Neural progenitor cell (in vitro differentiated cells): ENCODE measurements at places on chromosomes 11 and 22. TPM values are rescaled to one million over a fixed set of nuclear protein-coding genes. Genes with fewer than 3 reads are reported as not detected.

The SMC1B gene
- total RNA-seq: 0.06 and 0.09 TPM in 2 replicates

- DNase-seq: no peak
- peaks cover 20% of the 10 kb centered on the region for H3K4me1 ChIP-seq
- H3K27me3 ChIP-seq: no peaks in the 10 kb centered on the region
Observed at GRCh38 chr22:32617271-32617670, 142.7 kb downstream of the FBXO7 start.

- no peak for DNase-seq
- H3K36me3 ChIP-seq: no peaks in the 10 kb centered on the region
- H3K4me1 ChIP-seq: no peaks in the 10 kb centered on the region
- H3K4me3 ChIP-seq: no peak overlapping the region
Observed at GRCh38 chr11:118672846-118673245, 6.6 kb downstream of the TREH start.

DNA sequence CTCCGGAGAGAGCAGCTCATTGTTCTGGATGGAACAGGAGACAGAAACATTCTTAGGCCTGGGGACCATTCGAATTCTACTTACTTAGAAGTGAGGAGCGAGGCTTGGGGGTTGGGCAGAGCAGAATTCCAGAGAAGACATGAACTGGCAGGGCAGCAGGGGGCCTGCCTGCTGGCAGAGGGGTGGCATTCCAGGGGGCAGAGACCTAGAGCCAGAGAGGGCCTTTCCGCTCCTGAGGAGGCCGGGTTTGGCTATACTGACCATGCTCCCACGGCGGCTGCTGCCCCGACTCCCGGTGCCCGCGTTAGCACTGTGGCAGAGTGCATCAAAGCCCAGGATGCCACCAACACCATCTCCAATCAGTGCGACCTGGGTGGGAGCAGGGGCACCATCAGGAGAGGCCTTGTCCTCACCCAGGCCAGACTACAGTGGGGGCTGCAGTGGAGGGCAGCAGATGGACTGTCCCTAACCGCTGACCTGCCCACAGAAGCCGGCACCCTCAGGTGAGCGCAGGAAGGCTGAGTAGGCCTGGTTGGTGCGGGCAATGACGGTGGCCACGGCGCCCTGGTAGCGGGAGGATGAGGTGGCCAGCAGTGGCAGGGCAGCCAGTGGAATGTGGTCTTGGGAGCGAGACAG, 7.4 kb downstream of the PITPNM1 start:
- peaks cover under 1% of the 10 kb centered on the region for H3K27me3 ChIP-seq
- no peaks in the 10 kb centered on the region for H3K4me1 ChIP-seq
- no peak for DNase-seq
- no peaks in the 10 kb centered on the region for H3K36me3 ChIP-seq
- H3K27ac ChIP-seq: no peak overlapping the region

DNA sequence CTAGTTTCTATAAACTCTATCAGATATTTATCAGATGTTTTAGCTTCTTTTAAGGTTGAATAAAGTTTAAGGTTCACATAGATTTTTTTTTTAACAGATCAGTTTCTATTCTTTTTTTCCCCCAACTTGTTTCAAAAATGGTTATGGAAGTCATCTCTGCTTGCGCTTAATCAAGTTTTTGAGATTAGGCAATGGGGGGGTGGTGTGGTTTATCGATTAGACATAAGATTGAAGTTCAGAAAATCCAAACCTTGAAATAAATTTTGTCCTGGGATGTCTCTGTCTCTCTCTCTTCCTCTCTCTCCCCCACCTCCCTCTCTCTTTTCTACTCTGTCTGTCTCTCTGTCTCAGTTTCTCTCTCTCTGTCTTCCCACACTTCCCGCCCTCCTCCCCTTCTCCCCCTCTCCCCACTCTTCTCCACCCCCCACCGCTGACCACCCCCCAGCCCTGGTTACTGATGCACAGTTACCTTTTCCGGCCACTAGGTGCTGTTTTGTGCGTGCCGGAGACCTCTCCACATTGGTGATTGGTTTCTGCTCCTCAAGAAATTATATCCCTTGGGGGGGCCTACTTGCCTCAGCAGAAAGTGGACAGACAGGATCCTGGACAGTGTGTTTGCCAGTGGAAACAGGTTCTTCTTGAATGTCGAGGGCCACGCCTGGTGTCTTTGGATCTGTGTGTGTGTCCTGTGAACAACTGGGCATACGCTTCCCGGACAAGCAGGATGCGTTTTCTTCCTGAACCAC, 29.7 kb upstream of the ANO1 start:
- H3K36me3 ChIP-seq: no peaks in the 10 kb centered on the region
- DNase-seq: peak; percentile 69
- no peaks in the 10 kb centered on the region for H3K27me3 ChIP-seq
- no peaks in the 10 kb centered on the region for H3K4me1 ChIP-seq
- no peak overlapping the region for H3K4me3 ChIP-seq

GRCh38 chr11:9899676-9900075, 235.8 kb downstream of the SWAP70 start:
- no peak for DNase-seq
- no peak overlapping the region for H3K4me3 ChIP-seq
- no peak overlapping the region for H3K27ac ChIP-seq

The FOLH1 gene
- not detected in 2 replicates for total RNA-seq

DNA sequence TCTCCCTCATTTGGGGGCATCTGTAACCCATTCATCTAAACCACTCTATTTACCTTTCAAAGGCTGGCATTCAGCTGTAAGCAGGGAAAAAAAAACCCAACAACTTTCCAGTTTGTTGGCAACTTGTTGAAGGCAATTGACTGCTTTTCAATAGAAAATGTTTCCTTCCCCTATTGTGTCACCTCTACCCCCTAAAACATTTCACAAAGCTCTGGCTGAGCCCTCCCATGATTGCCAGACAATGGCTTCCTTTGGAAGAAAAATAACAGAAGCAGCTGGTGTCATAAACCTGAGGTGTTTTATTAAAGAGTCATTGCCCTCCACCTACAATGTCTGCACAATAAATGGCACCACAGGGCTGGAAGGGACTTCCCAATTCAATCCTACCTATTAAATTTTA, 22.1 kb upstream of the PSMA1 start:
- H3K4me3 ChIP-seq: no peak overlapping the region
- no peaks in the 10 kb centered on the region for H3K27me3 ChIP-seq
- no peak for DNase-seq
- H3K36me3 ChIP-seq: no peaks in the 10 kb centered on the region
- H3K4me1 ChIP-seq: peaks cover 12% of the 10 kb centered on the region

DNA sequence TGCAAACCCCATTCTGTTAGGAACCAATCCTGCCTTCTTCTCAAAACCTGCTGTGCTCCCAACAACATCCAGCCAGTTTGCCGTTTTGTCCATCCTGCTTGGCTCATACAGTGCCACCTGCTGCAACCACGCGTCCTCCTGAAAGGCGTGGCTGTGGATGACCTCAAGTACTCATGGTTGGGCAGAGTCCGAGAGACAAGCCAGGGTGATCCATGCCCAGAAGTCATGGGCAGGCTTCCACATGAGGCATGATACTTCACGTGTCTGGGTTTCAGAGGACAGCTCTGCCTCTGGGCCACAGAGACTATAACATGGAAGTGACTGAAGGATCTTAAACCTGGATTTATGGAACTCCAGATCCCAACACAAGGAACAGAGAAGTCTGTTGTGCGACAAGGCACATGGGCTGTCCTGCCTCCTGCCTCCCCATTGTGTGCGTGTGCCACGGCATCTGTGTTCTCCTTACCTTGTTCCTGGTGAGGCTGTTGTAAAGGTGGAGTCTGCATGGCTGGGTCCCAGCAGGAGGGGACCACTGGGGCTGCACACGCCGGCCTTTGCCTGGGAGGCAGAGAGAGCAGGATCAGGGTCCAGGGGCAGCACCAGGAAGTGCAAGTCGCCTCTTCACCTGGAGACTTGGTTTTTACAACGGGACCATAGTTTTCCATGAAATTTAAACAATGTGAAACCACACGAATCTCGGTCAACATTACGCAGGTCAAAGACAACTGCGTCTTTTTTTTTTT, 15.4 kb downstream of the CARS1 start:
- H3K27me3 ChIP-seq: no peaks in the 10 kb centered on the region
- no peaks in the 10 kb centered on the region for H3K4me1 ChIP-seq
- no peak overlapping the region for H3K4me3 ChIP-seq
- H3K36me3 ChIP-seq: no peaks in the 10 kb centered on the region

GRCh38 chr22:45208993-45209838, 31.5 kb downstream of the KIAA0930 start:
- no peaks in the 10 kb centered on the region for H3K36me3 ChIP-seq
- no peak overlapping the region for H3K4me3 ChIP-seq
- peak; percentile 85 for DNase-seq
- no peak overlapping the region for H3K27ac ChIP-seq

DNA sequence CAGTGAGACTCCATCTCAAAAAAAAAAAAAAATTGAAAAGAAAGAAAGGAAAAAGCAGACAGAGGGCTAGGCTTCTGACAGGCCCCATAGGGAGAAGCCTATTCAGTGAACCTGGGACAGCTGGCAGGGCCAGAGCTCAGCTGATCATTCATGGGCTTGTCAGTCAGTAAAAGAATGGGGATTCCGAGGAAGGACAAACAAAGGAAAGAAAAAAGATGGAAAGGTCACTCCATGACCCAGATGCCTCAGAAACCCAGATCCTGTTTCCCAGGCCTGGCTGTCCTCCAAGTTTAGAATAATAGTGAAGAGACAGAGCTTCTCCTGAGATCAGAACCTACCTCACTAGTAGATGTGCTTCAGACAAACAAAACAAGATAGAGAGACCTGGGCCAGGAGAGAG, 34.3 kb upstream of the ASPHD2 start:
- H3K27me3 ChIP-seq: no peaks in the 10 kb centered on the region
- H3K27ac ChIP-seq: peak overlapping the region; percentile 87
- peak; percentile 83 for DNase-seq
- peaks cover 36% of the 10 kb centered on the region for H3K4me1 ChIP-seq
- no peaks in the 10 kb centered on the region for H3K36me3 ChIP-seq
- no peak overlapping the region for H3K4me3 ChIP-seq

DNA sequence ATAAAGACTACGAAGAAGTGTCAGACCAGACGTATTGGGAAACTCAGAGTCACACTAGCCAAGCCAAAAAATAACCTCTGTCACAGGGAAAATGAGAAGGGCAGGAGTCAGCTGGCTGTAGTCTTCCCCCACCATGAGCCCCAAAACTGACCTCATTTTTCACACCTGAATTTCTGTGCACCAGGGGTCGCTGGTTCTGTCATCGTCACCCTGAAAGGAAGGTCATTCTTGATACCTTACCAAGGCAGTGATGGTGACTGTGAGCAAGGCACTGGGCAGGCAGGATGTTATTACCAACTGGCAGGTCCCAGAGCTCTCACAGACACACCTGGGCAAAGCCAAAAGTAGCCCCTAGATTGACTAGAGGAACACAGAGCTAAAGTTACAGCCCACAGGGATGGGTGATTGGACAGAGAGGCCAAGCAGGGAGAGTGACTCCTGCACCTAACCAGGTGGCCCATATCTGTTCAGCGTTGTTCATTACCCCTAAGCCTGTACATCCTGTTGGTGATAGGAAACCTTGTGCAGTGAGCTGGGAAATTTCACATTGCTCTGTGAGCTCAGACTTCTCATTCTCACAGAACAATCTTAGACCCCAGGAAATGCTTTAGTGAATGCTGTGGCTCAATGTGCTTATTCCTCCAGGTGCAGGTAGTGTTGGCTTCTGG, 32.3 kb upstream of the OR56A1 start:
- no peak overlapping the region for H3K27ac ChIP-seq
- H3K4me3 ChIP-seq: no peak overlapping the region
- no peaks in the 10 kb centered on the region for H3K4me1 ChIP-seq
- no peaks in the 10 kb centered on the region for H3K36me3 ChIP-seq
- no peaks in the 10 kb centered on the region for H3K27me3 ChIP-seq

The OR2AG1 gene
- total RNA-seq: not detected in 2 replicates

The KCNE3 gene
- 1.2 and 1.3 TPM in 2 replicates for total RNA-seq

DNA sequence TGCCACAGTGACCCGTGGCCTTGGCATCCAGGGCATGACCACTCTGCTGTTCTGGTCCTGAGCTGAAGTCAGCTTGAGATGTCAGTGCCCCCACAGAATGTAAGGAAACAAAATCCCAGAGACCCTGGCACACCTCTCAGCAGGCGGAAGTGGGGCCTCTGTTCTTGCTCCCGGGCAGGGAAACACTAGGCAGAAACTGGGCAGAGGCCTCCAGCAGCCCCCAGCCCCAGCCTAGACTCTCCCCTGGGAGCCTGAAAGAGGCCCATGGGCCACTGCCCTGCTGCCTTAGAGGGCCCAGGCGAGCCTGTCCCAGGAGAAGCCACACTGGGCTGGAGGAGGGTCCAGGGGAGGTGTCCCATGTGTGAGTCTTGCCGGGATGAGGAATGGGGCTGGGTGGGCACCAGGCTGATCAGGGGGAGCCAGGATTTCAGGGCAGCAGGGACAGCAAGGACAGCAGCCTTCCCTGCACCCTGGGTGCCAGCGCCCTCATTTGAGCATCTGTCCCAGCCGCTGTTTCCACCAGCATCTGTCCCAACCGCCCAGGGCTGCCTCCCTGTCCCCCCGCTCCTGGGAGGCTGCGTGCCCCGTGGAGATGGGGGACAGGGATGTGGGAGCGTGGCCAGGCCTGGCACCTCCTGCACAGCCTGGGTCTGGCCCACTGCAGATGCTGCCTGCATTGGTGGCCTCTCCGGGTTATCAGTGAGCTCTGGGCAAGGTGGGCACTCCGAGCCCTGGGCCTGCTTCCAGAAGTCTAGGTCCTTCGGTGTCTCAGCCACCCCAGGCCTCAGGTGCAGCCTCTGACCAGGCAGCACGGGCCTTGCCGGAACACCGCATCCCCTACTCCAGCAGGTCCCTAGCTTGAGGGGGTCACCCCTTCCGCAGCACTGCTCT, 1072.4 kb downstream of the BRD1 start:
- H3K36me3 ChIP-seq: no peaks in the 10 kb centered on the region
- no peak overlapping the region for H3K27ac ChIP-seq
- no peak overlapping the region for H3K4me3 ChIP-seq
- no peaks in the 10 kb centered on the region for H3K4me1 ChIP-seq

- no peaks in the 10 kb centered on the region for H3K27me3 ChIP-seq
- H3K36me3 ChIP-seq: no peaks in the 10 kb centered on the region
- H3K4me1 ChIP-seq: peaks cover 25% of the 10 kb centered on the region
- H3K27ac ChIP-seq: no peak overlapping the region
Observed at GRCh38 chr11:33690290-33691065, 10.1 kb downstream of the C11orf91 start.

The TOP3B gene
- total RNA-seq: 53.9 and 74.0 TPM in 2 replicates

DNA sequence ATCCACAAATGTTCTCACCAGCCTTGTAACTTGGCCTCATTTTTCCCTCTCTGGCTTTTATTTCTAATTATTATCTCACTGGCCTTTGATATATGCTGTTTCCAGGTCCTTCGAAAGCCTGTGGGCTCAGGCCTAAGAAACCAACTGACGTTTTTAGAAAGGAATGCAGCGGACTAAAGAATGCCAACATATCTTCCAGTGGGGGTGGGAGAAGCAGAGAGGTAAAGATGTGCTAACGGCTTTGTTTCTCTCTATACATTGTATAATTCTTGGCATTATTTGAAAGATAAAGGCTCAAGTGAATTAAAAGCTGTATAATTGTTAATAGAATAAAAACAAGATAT, 28.2 kb downstream of the OR6Q1 start:
- no peak overlapping the region for H3K27ac ChIP-seq
- H3K36me3 ChIP-seq: no peaks in the 10 kb centered on the region
- peaks cover 4% of the 10 kb centered on the region for H3K4me1 ChIP-seq
- H3K4me3 ChIP-seq: no peak overlapping the region
